Foreskin fibroblast (primary cell): ENCODE measurements at places on chromosomes 2 and 18.
A peak's percentile ranks its signal among the peaks of the same experiment; 100 is the strongest.

DNA sequence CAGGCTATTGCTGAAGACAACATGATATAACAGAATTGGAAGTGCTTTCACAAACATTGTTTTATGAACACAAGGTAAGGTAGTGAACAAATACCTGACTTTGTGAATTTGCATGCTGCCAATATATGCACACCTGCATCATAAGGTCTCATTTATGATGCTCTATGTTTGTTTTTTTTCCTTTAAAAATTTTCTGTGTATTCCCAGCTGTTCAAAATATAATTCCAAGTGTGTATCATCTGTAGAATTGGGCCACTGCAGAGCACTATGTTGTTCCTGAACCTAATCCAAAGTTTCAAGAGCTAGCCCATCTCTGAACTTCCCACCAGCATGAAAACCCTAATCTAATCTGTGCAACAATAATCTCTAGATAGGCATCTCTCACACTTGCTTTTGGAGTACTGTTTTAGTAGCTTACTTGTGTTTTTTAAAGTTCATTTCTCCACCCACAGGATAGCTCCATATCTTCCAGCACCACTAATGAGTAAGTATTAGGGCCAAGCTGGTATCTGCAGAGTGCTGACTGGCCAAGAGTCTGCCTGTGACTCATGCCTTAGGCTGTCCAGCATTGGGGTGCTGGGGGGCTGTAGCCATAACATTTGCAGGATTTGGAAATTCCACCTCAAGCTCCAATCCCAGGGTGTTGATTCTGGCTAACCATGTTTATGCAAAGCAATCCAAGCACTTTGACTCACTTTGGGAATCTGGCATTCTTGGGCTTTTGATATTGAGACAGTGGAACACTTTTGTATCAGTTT, 208.2 kb upstream of the REV1 start:
- peak; percentile 24 for DNase-seq

DNA sequence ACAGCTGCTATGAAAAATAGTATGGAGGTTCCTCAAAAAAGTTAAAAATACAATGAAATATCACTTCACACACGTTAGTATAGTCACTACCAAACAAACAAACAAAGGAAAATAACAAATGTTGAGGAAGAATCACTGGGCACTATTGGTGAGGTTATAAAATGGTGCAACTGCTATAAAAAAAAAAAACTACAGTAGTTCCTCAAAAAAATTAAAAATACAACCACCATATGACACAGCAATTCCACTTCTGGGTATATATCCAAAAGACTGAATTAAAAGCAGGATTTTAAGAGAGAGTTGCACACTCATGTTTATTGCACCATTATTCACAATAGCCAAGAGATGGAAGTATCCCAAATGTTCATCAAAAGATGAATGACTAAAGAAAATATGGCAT, 80.9 kb upstream of the POU3F3 start:
- DNase-seq = no peak

GRCh38 chr2:58427572-58428095, 186.5 kb upstream of the FANCL start:
- no peak for DNase-seq

GRCh38 chr2:165114346-165114939, 89.4 kb downstream of the SCN3A start:
- DNase-seq = peak; percentile 35

- DNase-seq = no peak
These were observed 5.6 kb downstream of the CPSF3 start for GRCh38 chr2:9428965-9429577.

DNA sequence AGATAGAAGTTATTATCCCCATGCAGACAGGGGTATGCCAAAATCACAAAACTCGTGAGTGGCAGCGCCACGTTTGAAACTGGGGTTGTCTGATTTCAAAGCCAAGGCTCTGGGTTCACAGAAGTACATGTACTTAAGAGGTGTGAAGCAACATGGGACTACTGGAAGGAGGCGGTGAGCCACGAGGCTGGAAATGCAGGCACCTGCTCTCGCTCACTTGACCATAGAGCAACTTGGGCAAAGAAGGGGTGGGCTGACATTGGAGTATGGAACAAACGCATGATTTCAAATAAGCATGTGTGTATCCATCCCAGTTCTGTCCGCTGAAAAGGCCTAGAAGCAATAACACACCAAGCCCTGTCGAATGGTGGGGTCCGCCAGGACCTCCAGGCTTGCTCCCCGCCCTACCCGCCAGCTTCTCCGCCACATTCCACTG, 593 bp upstream of the ACTR2 start:
- no peak for DNase-seq

- no peak for DNase-seq
These were observed 37.0 kb downstream of the HAUS1 start for GRCh38 chr18:46141199-46141598.

DNA sequence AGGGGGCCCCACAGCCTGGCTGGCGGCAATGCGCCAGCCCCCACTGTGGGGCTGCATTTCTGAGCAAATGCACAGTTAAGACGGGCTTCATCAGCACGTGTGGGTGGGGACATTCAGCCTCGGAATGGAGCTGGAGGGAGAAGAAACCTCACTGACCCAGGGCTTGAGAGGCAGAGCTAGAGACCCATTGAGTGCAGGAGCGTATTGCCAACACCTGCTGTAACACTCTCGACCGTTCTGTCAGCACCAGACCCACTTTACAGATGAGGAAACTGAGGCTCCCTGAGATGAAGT, 200.9 kb upstream of the RAB6C start:
- DNase-seq = no peak

GRCh38 chr18:34867520-34867919, 157.4 kb downstream of the DTNA start:
- DNase-seq = no peak

GRCh38 chr18:29164020-29164706, 987.2 kb upstream of the CDH2 start:
- peak; percentile 92 for DNase-seq

GRCh38 chr18:23369266-23369665, 83.8 kb upstream of the RIOK3 start:
- no peak for DNase-seq

- no peak for DNase-seq
These were observed 282.9 kb upstream of the REV1 start for GRCh38 chr2:99772591-99773331.

- no peak for DNase-seq
These were observed 213.4 kb downstream of the CYP26B1 start for GRCh38 chr2:71934320-71934593.

- peak; percentile 49 for DNase-seq
These were observed 241.1 kb upstream of the VWC2L start for GRCh38 chr2:214169736-214170135.

- DNase-seq = peak; percentile 15
These were observed 10.1 kb upstream of the SULT1C2 start for GRCh38 chr2:108278631-108279030.

GRCh38 chr2:46699934-46700256, 215.7 kb downstream of the MCFD2 start:
- DNase-seq = no peak

DNA sequence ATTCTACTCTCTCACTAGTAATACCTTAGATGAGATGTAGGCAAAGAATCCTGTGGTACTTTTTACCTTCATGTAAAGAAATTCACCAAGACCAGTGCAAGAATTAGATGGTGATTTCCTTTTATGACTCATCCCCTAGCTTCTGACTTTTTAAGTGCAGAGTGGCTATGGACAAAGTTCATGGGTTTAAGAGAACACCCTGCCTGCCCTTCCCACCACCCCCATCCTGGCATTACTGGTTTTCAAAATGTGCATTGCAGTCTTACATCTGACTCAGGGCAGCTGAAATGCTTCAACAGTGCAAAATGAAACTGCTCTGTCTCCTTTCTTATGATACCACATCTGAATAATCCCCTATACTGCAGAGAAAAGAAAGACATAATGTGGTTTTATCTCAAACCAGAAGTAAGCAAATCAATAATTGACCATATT, 22.6 kb downstream of the MAIP1 start:
- peak; percentile 92 for DNase-seq

DNA sequence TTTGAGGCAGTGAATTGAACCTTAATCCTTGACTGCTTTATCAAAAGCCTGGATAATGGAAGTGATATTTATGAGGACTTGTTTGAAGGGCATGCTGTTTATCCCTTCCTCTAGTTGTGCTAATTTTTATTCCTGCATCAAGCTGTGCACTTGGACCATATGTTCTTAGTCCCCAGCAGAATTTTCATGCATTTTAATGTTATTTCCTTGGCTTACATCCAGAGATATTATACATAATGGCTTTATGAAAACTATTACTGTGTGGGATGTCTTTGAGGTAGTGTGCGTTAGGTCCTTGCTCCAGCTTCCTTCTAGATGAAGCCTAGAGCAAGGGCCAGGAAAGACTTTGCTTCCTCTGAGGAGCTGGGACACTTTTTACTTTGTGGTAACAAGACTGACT, 378.4 kb downstream of the LPIN1 start:
- DNase-seq = no peak

- no peak for DNase-seq
These were observed 5.9 kb downstream of the ITSN2 start for GRCh38 chr2:24354395-24354794.

GRCh38 chr2:57692395-57692794, 354.2 kb upstream of the VRK2 start:
- DNase-seq = no peak
